ENCODE measurements at places on chromosomes 3 and 15.

DNA sequence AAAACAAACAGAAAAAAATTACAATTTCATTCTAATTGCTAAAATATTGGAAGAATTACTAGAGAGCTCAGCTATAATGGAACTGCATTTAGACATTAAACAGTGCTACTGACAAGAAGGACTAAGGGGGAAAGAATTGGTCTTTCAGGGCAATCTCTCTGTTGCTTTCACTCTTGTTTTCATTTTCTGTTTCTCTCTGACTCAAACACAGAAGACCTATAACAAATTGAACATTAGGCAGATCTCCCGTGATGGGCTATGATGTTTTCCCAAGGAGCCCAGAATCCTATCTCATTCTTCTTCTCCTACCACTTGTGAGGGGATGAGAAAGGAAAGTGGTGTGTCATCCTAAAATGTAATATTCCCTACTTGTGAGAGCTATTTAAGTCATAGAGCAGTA is 358.0 kb upstream of the TGFBR2 start:
- DNase-seq = no peak

GRCh38 chr15:84828086-84828908 is 11.1 kb downstream of the ALPK3 start:
- DNase-seq = no peak

DNA sequence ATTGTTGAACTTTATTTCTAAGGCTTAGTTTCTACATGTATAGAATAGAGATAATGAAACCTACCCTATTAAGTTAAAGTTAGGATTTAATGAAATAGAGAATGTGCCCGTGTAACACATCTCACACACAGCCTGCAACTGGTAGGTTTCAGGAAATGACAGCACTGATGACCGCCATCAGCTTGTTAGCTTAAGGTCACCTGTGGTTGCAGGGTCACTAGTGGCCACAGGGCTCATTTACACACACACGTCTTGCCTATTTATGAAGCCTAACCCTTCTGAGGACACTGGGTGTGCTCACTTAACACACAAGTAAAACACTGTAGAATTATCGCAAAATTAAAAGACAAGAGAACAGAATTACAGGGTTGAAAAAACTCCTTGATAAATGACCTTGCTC is 20.1 kb downstream of the CHRM5 start:
- DNase-seq = no peak

- DNase-seq = no peak
Measured at GRCh38 chr3:45112939-45113338, 33.2 kb downstream of the CDCP1 start.

DNA sequence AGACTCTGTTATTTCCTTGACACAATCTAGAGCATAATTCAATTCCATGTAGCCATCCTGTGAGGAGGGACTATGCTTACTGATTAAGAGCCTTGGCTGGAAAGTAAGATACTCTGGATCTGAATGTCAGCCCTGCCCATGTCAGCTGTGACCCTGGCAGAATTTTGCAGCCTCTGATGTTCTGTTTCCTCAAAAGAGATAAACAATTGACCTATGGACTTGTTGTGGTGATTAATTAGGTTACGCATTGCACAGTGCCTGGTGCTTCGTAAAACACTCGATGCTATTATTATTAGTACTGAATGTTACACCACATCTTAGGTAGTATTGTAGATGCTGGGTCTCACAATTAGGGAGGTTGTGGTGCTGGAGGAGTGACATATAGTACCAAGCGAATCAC is 161.3 kb upstream of the MEIS2 start:
- DNase-seq = no peak

DNA sequence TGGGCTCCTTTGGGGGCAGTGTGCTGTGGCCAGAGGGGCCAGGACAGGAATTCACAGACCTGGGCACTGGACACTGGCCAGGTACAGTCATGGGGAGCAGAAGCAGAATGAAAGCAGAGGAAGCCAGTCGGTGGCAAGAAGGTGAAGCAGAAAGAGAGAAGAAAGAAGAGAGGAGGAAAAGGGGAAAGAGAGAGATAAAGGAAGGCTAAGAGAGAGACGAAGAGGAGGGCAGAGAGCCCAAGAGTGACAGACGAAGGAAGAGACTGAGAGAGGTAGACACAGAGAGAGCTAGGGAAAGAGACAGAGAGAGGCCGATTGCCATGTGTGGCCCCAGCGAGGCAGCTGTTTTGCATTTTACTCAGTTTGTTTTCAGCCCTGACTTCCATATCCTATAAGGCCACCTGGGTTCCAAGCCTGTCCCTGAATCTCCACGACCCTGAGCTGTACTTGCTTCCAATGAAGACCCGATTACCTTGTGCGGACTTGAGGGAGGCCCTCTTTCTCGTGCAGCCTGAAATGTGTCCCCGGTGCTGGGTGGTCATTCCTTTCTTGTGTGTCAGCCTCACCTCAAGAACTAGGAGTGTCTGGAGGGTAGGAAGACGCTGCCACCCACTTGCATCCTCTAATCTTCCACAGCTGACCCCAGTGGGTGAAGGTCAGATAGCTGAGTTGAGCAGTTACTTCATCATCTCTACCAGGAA is 73.9 kb downstream of the LSM3 start:
- DNase-seq = no peak

DNA sequence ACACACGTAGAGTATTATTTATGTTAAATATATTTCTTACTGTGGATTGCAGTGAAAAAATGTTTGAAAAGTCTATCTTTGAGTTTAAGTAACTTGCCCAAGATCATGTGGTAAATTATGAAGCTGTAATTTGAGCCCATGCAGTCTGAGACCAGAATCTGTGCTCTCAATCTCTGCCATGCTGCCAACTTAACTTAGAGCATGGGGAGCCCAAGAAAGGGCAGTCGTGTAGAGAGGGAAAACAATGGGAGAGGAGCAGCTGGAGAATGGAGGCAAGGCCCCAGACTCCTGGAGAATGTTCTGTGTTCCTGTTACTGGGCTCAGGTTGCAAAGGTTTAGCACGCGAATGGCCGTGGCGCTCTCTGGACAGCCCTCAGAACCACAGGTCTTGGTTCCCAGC is 311.6 kb upstream of the RASGRP1 start:
- no peak for DNase-seq

- no peak for DNase-seq
Measured at GRCh38 chr3:172052405-172052804, 13.0 kb downstream of the FNDC3B start.

DNA sequence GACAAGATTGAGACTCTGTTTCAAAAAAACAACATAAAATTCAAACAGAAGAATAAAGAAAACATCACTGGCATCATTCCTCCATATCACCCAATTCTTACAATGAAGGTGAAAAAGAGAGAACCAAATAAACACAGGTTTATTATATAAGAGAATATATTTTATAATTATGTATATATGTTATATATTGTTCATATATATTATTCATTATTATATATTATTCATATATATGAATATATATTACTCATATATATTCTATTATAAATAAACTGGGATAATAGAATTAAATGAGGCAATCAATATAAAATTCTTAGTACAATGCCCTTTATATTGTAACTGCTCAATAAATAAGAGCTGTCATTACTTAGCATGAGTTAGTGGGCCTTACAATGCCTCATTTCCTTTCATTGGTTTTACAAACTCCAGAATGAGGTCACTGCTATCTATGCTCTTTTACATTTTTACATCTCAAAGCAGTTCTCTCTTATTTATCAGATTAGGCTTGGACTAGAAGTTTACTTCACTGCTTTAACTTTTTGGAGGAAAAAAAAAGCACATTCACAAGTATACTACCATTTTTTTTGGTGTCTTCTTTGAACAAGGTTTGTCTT is 135.5 kb upstream of the TTC14 start:
- DNase-seq = no peak

DNA sequence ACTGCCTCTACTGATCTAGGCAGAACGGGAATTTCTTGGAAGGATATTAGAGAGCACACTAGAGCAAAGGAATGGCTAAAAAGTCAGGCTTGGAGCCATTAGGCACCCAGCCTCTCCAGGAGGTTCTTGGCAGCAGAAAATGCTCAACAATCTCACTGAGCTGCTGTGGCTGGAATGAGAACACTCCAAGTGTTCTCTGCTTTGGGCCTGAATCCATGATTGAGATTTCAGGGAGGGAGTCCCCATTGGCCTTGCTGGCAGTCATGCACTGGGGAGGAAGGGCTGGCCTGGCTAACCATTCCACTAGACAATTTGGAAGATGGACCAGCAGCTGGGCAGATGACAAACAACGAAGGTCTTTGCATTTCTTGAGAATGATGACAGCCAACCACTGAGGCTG is 362.6 kb downstream of the SHQ1 start:
- DNase-seq = no peak

DNA sequence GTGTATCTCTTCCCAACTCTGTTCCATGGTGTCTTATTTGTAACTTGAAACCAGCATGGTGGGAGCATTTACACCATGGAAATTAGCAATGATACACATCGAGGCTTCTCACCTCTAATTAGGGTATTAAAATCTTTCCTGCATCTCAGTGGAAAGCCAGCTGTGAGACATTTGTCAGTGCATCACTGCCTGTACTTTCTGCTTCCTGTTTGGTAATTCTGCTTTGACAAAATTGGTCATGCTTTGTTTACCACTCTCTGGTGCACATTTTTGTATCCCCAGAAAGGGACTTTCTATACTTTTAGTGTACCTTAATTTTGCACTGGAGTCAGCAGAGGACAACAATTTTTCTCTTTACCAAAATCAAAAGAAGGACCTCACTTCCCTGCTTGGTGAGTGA is 402.1 kb downstream of the PDCD6IP start:
- no peak for DNase-seq

GRCh38 chr3:64120876-64121275 is 97.6 kb upstream of the PSMD6 start:
- DNase-seq = no peak

All from activated naive CD4-positive, alpha-beta T cell (primary cell).